ENCODE measurements at places on chromosomes 4 and X. TPM values are rescaled to one million over a fixed set of nuclear protein-coding genes. Genes with fewer than 3 reads are reported as not detected.

GRCh38 chrX:134718966-134719317 lies 60.7 kb upstream of the PLAC1 start:
- DNase-seq: no peak

- DNase-seq: peak; percentile 47
These were observed 104.9 kb downstream of the SLIT2 start for GRCh38 chr4:20356565-20356964.

GRCh38 chr4:132737344-132737743 lies 411.8 kb upstream of the PCDH10 start:
- DNase-seq: no peak

GRCh38 chr4:7074426-7074825 lies 6.6 kb upstream of the GRPEL1 start:
- no peak for DNase-seq

DNA sequence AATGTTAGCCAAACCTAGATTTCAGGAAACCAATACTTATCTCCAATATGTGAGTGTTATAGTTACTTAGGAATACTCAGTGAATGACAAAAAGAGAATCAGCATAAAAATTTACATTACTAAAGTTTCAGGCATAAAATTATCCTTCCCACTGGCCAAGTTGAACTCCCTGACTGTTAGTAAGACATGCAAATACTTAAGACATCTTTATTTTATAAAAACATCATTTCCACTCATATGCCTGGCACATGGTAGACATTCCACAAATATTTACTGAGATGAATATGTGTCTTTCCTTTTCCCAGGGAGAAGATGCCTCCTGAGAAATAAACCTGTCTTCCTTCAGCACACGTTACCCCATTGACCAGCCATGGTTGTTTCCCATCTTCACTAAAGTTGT lies 7.3 kb downstream of the VEGFD start:
- no peak for DNase-seq

- no peak for DNase-seq
These were observed 14.6 kb downstream of the HERC3 start for GRCh38 chr4:88606832-88607231.

DNA sequence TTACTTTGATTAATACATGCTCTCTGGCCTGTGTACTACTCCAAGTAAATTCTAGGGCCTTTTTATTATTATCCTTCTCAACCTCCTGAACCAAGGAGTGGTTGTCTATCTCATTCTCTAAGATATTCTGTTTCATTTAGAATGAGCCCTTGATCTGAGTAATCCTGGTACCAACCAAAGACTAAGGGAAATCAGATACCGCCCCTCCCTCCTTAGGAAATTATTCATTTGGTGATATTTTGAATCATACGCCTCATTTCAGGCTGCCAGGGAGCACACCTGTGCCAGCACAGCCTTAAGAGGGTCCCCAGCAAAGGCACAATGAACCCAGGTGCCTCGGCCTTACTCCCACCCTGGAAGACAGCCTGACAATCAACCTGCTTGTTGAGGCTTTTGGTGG lies 73.2 kb upstream of the STARD8 start:
- DNase-seq: no peak

DNA sequence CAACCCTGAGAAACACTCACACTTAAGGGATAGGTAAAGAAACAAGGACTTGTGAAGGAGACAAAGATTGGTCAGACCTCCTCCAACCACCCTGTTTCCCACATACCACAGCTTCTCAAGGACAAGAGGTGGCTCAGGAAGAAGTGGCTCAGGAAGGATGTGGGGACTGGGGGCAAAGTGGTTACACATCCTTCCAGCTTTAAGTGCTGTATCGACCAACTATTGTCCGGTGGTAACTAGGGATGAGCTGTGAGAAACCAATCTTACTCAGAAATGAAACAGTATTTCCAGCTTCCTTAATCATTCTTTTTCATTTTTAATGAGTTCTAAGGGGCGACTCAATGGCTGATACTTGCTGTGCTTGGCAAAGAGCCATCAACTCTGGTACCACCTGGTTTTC lies 8.5 kb upstream of the LHFPL1 start:
- no peak for DNase-seq

- DNase-seq: no peak
These were observed 12.9 kb downstream of the ASIC5 start for GRCh38 chr4:155853189-155853588.

- no peak for DNase-seq
These were observed 9.3 kb upstream of the ENAM start for GRCh38 chr4:70619288-70619687.

GRCh38 chrX:132094164-132094563 lies 33.7 kb downstream of the FRMD7 start:
- DNase-seq: no peak

The DCAF4L1 gene
- 0.16 TPM for total RNA-seq

The RNF212 gene
- total RNA-seq: 5.3 TPM

The CPE gene
- 87.7 TPM for total RNA-seq

The KIAA1210 gene
- total RNA-seq: 0.03 TPM

All from kidney (tissue), 22 donors.